ENCODE measurements at places on chromosomes 2 and 18. TPM values are rescaled to one million over a fixed set of nuclear protein-coding genes. Genes with fewer than 3 reads are reported as not detected.

GRCh38 chr2:7895289-7895688 lies 786.6 kb upstream of the ID2 start:
- peak; percentile 34 for DNase-seq

DNA sequence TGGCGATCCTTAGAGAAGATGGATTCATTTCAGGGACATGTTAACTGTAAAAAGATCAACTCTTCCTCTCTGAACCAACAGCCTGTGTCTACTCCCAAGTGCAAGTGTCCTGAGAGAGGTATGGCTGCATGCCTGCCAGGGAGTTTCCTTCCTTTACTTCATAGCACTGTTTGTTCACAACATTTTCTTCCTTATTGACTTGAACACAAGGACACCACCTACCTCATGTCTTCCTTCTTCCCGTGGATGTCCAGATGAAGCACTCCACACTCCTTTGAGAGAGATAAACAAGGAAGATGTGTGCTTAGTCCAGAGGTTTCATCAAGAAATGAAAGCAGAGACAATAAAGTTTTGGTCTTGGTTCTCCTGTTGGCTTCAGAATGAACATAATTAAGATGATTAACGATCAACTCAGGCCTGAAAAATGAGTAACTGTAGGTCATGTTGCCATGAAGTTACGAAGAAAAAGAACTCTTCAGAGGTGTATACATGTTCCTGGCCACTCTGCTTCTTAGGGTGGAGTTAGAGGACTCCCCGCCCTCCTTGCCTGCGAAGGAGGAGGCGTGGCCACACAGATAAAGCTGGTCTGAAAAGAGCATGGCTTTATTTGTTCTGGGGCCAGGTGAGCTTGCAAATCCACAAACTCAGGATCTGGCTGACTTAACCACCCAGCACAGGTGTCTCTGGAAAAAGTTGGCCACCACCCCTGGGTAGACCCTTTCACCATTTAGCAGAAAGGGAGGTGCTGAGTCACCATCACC lies 155.0 kb upstream of the KCTD1 start:
- DNase-seq = no peak

DNA sequence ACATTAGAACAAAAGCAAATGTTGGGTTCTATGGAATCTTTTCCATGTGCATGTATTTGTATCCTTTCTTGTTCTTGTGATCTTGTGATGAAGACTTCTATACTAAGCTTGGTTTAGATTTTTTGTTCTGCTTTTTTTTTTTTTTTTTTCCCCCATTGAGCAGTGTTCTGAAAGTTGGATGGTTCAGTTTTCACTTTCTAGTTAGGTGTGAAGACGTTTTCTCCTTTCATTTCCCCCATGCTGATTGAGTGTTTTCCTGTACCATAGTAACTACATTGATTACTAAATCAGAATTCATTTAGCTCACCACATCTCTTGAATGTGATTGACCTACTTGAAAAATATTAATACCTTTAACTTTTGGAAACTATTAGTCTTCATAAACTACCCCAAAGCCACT lies 34.1 kb downstream of the NOP58 start:
- DNase-seq = no peak

GRCh38 chr2:84494070-84494469 lies 22.2 kb upstream of the DNAH6 start:
- no peak for DNase-seq

DNA sequence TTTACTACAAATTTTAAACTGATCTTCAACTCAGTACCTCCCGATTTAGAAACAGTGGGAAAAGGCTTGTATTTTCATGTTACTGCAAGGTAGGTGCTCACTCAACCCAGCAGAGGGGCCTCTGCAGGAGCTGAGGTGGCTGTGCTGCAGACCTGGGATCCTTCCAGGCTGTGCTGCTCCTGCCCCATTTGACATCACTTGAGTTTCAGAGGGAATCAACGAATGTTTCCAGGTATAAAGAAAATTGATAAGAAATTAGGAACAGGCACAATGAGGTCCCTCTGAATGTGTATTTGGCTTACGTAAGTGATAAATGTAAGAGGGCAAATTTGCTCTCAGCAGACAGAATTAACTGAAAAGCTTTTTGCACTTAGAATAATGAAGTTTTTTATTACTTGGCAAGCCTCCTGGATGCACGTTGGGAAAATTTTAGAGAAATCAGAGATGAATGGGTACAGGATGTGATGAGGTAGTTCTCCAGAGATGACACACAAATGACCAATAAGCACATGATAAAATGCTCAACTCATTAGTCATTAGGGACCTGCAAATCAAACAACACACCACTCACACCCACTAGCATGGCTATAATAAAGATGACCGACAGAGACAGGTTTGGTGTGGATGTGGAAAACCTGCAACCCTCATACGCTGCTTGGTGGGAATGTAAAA lies 114.0 kb downstream of the NOL10 start:
- DNase-seq = no peak

- DNase-seq = no peak
Measured at GRCh38 chr2:121336528-121337294, 51.7 kb upstream of the TFCP2L1 start.

DNA sequence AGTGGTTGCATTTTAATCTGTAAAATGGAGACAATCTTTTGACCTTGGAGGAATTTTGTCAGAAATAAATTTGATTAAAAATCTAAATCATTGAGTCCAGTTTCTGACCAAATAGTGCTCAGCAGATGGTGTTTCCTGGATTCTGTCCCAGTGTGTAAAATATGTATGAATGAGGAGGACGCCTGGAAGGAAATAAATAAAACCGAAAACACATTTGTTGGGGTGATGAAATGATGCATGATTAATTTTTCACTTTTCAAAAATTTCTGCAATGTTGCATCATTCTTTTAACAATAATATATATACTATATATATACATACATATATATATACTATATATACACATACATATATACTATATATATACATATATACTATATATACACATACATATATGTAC lies 261.1 kb upstream of the TRIB2 start:
- DNase-seq = peak; percentile 41

DNA sequence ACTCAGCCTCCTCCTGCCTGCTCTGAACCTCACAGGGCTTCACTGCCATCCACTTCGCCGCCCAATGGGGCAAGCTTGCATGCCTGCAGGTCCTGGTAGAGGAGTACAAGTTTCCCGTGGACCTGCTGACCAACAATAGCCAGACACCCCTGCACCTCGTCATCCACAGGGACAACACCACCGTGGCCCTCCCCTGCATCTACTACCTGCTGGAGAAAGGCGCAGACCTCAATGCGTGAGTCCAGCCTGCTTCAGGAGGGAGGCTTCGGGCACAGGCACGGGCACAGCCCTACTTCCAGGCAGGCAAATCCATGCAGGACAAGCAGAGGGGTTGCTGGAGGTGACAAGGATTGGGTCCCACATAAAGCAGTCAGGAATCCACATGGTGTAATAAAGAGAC lies 1.2 kb downstream of the ANKRD53 start:
- no peak for DNase-seq

GRCh38 chr2:237147317-237147716 lies 61.6 kb downstream of the COPS8 start:
- no peak for DNase-seq

ALKAL2 gene
- not detected for polyA plus RNA-seq

FRZB gene
- polyA plus RNA-seq = not detected

GPAT2 gene
- polyA plus RNA-seq = 0.44 TPM

GALNT13 gene
- polyA plus RNA-seq = not detected

ZBTB7C gene
- polyA plus RNA-seq = 0.04 TPM

CENPA gene
- polyA plus RNA-seq = not detected

SPDYA gene
- polyA plus RNA-seq = not detected

PID1 gene
- polyA plus RNA-seq = 117 TPM

Data from CD14-positive monocyte (primary cell).